Right hindlimb (tissue), 1 donor: ENCODE measurements at places on chromosomes 13 and 19.

- DNase-seq = no peak
These were observed 765.8 kb downstream of the SLITRK5 start for GRCh38 chr13:88436974-88437373.

GRCh38 chr19:1658150-1659083, 6.0 kb upstream of the TCF3 start:
- DNase-seq = no peak

GRCh38 chr13:20151016-20151415, 9.8 kb downstream of the GJA3 start:
- DNase-seq = no peak

- peak; percentile 87 for DNase-seq
These were observed 4.6 kb downstream of the MIDN start for GRCh38 chr19:1252821-1253513.

- DNase-seq = no peak
These were observed 535.8 kb downstream of the KCTD12 start for GRCh38 chr13:76350399-76350798.

- DNase-seq = peak; percentile 19
These were observed 541.0 kb downstream of the PCDH9 start for GRCh38 chr13:66689037-66689619.

DNA sequence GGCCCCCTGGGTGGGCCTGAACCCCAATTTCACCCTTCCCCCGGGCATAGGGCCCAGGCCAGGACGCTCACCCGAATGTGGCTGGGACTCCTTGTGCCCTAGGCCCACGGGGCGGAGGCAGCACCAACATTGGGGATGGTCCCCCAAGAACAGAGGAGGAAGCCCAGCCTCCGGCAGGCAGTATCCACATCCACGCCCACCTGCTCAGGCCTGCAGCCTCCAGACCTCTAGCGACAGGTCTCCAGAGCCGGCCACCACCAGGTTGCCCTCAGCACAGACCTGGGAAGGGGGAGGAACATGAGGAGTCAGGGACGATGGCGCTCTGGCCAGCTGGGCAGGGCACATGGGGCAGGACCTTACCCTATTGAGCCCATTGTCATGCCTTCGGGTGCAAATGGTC, 1.2 kb downstream of the GNG14 start:
- DNase-seq = no peak

GRCh38 chr19:33000510-33000909, 28.5 kb downstream of the FAAP24 start:
- DNase-seq = no peak
